NCI-H69 (cell line): ENCODE measurements at places on chromosomes 6 and 20.

GRCh38 chr6:118784641-118785164 lies 109.2 kb upstream of the ASF1A start:
- DNase-seq, result peak; percentile 80

DNA sequence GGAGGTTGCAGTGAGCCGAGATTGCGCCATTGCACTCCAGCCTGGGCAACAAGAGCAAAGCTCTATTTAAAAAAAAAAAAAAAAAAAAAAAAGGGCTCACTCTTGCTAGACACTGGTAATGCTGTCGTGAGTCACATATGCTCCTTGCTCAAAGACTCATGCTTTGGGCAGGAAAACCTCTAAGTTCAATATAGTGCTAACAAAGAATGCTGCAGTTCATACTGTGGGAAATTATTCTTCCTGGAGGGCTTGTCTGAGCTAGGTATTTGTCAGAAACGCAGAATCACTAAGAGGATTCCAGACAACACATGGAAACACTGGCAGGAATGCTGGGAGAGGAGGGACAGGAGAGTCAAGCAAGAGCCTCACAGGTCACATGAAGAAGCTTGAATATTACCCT lies 2.3 kb upstream of the LYRM2 start:
- DNase-seq, result no peak

DNA sequence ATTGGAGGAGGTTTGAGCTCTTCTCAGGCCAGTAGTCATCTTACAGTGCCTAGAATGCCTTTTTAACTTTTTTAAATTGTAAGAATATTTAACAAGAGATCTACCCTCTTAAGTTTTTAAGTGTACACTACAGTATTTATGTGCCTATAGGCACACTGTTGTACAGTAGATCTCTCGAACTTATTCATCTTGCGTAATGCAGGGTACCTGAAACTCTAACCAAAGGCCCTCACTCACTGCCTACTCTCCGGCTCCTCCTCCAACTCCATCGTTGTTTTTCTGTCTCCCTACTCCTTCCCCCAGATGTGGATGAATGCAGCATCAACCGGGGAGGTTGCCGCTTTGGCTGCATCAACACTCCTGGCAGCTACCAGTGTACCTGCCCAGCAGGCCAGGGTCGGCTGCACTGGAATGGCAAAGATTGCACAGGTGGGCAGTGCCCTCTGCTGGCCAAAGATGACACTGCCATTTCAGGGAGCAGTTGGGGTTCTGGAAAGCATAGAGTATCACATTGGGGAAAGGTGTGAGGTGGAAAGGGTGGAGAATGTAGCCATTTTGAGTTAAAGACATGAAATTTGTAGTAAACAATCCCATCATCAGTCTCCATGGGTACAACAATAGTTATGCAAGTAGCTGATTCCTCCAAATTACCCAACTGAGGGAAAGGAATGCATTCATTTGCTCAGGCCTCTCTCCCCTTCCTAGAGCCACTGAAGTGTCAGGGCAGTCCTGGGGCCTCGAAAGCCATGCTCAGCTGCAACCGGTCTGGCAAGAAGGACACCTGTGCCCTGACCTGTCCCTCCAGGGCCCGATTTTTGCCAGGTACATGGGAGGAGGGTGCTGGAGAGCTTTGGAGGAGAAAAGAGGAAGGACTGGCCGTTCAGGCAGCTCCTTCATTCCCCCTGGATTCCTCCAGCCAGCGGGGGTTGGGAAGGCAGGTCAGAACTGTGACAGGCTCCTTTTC lies 18.4 kb upstream of the ZNF76 start:
- DNase-seq, result peak; percentile 79

GRCh38 chr20:57388953-57389694 lies 2.1 kb upstream of the RBM38 start:
- DNase-seq, result peak; percentile 87

DNA sequence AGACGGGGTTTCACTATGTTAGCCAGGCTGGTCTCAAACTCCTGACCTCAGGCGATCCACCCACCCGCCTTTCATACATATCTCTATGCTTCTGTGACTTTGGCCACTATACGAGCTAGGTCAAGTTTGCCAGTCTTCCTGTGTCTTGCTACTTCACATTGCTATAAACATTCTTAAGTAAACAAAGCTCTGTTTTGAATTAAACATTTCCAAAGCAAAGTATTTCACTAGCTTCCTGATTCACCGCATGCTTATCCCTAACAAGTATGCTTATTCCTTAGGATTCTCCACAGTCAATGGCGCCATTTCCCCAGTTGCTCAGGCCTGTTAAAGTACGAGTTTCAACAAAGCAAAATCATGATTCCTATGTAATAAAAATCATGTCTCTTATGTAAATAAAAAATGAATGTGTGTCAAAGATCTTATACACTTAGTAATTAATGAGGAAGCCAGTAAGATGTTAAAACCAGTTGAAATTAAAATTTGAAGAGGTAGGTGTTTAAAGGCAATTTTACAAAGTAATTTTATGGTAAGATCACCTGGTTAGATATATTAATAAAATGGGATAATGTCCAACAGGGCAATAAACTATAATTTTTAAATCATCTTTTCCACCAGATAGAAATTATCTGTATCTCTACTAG lies 88.5 kb downstream of the PRKN start:
- DNase-seq, result no peak

DNA sequence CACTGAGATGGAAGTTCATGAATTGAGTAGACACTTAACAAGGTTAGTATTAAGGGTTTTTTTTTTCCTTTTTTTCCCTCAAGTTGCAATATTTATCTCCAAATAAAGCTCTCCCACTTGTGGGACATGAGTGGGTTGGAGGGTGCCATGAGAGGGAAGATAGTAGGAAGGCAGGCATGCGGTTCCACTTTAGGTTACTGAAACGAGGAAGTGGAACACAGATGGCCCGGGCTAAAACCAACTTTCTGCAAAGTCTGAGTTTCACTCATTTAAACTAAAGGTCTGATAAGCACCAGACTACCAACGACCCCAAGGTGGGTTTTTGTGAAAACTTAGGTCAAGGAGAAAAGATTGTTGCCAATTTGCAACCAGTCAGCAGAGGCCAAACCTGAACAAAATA lies 42.2 kb downstream of the TBC1D7 start:
- no peak for DNase-seq

- peak; percentile 93 for DNase-seq
These were observed 14.7 kb downstream of the MUCL3 start for GRCh38 chr6:30955367-30956042.

GRCh38 chr6:50734488-50734887 lies 21.2 kb downstream of the TFAP2D start:
- DNase-seq, result no peak

- DNase-seq, result no peak
These were observed 121.3 kb downstream of the JPH2 start for GRCh38 chr20:44065401-44066340.

- no peak for DNase-seq
These were observed 66.6 kb downstream of the HIVEP2 start for GRCh38 chr6:142878407-142878806.

GRCh38 chr20:36093804-36094145 lies 60.8 kb upstream of the EPB41L1 start:
- DNase-seq, result no peak

DNA sequence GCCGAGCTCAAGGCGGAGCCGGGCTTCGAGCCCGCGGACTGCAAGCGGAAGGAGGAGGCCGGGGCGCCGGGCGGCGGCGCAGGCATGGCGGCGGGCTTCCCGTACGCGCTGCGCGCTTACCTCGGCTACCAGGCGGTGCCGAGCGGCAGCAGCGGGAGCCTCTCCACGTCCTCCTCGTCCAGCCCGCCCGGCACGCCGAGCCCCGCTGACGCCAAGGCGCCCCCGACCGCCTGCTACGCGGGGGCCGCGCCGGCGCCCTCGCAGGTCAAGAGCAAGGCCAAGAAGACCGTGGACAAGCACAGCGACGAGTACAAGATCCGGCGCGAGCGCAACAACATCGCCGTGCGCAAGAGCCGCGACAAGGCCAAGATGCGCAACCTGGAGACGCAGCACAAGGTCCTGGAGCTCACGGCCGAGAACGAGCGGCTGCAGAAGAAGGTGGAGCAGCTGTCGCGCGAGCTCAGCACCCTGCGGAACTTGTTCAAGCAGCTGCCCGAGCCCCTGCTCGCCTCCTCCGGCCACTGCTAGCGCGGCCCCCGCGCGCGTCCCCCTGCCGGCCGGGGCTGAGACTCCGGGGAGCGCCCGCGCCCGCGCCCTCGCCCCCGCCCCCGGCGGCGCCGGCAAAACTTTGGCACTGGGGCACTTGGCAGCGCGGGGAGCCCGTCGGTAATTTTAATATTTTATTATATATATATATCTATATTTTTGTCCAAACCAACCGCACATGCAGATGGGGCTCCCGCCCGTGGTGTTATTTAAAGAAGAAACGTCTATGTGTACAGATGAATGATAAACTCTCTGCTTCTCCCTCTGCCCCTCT lies 1.1 kb downstream of the CEBPB start:
- DNase-seq, result peak; percentile 71

DNA sequence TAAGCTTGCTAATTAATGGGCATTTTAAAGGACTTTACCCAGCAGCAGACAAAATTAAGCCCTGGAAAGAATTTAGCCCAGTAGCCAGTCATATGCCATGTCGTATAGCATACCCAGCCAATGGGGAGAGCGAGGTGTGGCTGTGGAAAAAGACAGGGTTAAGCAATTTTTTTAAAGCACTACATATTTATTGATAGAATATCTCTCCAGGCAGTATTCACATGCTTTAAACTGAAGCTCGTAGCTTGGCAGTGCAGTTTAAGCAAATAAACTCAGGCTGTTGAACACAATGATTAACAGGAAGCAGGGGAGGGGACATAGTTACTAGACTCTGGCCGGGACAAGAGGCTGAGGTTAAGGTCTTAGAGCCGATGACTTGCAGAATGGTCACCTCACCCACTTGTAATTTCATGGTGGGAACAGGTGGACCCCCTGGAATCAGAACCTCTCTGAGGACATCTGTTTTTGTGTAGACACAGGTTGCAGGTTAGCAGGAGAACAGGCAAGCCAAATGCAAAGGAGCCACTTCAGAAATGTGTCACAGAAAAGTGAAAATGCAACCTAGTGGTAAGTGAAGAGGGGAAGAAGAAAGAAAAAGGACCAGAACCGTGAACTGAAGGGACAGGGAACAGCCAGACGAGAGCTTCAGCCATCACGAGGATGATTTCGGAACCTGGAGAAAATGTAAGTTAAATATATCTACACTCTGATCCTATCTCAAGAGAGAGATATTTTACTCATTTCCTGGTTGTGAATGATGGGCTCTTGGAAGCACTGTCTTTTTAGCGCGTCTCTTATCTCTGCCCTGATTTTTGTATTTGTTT lies 7.2 kb downstream of the GCNT2 start:
- DNase-seq, result peak; percentile 83
